Activated naive CD4-positive, alpha-beta T cell treated with anti-CD3 and anti-CD28 coated beads, Interleukin-2, amount 50 U/mL, for 16 hours (primary cell): ENCODE measurements at places on chromosomes 1 and 21.
A peak's percentile ranks its signal among the peaks of the same experiment; 100 is the strongest.

- DNase-seq = no peak
Measured at GRCh38 chr1:15550573-15550972, 23.9 kb downstream of the DNAJC16 start.

DNA sequence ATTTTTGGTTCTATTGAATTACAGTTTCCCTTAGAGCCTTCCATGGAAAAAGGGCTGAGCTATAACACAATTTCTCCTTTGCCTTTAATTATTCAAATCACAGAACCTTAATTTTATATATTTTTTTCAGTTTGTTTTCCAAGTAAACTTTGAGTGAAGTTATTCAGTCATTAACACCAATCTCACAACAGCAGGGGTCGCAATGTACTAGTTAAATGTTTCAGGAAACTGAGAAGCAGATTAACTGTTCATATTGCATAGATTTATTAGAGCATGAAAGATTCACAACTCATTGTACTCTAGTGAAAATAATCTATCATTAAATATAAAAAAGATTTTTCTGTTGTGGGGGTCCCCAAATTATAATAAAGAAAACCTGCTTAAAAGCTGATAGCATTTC is 64.1 kb downstream of the KIFAP3 start:
- peak; percentile 10 for DNase-seq

- DNase-seq = no peak
Measured at GRCh38 chr21:38664315-38664714, 141.4 kb upstream of the ETS2 start.

GRCh38 chr1:212433577-212434462 is 1.1 kb downstream of the NENF start:
- DNase-seq = no peak

- no peak for DNase-seq
Measured at GRCh38 chr21:37074197-37074510, 1.1 kb downstream of the TTC3 start.

DNA sequence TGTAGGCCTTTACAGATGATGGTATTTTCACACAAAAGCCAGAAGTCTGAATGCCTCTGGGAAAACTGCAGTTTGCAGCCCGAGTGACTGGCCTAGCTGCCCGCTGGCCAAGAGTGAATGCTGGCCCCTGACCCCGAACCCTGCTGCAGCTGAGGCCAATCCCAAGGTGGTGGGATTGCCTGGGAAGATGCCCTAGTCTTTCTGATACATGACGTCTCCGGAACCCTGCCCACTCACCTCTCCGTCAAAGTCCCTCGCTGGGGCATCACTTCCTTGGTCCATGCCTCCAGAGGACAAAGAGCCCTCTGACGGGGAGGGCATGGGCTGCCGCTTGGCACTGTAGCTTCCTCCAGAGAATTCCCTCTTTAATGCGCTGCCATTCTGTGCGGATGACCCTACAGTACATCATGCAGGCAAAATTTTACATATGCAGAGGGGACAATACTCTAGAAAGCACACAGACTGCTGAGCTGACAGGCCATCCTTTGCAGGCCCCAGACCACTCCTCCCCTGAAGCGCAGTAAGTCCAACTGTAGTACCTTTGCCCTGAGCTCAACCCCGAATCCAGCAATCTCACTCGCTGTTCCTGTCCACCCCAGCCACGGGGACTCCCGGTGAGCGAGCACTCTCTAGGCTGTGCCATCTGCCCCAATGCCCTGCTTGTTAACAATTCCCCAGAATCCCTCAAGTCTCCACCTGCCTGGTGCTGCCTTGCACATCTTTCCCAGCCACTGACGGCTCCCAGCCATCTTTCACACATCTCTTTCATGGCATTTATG is 54.7 kb downstream of the COQ8A start:
- no peak for DNase-seq

- no peak for DNase-seq
Measured at GRCh38 chr1:238450976-238451375, 560.3 kb upstream of the ZP4 start.

- DNase-seq = no peak
Measured at GRCh38 chr1:32115496-32115895, 7.6 kb downstream of the KPNA6 start.

DNA sequence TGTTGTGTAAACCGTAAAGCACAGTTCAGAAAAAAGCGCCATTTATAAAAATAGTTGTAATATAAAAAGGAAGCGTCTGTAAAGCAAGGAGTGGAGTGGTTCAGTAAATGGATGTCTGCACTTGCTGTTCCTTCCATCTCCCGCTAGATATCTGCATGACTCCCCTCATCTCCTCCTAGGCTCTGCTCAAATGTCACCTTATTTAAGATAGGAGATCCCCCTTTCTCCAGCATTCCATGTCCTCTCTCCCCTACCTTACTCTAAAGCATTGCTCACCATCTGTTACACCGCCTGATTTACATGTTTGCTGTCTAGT is 745 bp downstream of the MUL1 start:
- no peak for DNase-seq

DNA sequence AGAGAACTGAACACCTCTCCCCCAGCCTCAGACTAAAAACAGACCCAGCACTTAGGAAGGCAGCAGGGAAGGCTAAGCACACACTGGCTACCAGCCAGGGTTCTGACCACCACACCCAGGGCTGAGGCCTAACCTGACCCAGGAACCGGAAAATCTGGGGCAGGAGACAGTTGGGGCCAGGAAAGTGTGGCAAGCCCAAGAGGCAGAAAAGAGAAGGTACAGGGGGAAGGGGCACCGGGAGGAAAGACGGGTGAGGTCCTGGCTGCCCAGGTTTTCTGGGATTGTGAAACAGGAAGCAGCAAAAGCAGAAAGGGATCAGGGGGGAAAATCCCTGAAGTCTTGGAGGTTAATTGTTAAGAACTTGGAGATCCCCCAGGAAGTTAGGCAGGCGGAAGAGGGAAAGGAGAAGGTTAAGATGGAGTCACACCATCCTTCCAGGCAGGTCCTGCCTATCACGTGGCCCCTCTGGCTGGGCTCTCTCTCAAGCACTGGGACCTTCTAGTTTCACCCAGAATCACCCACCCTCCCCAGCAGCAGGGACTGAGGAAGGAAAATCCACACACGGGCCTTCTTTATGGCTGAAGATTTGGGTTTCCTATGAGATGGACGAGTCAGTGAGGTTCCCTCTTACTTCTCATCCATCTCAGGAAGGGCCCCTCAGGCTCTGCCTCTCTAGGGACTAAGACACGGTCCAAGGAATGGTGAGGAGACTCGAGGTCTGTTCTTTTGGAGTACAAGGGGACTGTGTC is 2.6 kb downstream of the HDGF start:
- DNase-seq = no peak

GRCh38 chr1:218164930-218165700 is 120.0 kb upstream of the RRP15 start:
- peak; percentile 26 for DNase-seq

GRCh38 chr1:220222939-220223338 is 49.3 kb downstream of the RAB3GAP2 start:
- DNase-seq = no peak

DNA sequence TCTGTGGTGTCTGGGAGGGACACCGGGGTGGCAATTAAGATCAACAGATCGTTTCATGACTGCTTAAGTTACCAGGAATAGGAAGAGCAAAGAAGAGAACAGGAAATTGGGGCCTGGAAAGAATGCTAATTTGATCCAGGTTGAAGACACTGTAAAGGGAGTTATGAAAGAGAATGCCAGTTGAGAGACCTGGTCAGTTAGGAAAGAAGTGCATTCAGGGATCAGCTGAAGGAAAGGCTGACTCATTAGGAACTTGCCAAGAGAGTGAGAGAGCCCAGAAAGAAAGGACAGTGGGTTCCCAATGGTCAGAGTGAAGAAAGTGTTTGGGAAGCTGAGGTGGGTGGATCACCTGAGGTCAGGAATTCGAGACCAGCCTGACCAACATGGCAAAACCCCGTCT is 119.6 kb downstream of the UBE2U start:
- DNase-seq = no peak

DNA sequence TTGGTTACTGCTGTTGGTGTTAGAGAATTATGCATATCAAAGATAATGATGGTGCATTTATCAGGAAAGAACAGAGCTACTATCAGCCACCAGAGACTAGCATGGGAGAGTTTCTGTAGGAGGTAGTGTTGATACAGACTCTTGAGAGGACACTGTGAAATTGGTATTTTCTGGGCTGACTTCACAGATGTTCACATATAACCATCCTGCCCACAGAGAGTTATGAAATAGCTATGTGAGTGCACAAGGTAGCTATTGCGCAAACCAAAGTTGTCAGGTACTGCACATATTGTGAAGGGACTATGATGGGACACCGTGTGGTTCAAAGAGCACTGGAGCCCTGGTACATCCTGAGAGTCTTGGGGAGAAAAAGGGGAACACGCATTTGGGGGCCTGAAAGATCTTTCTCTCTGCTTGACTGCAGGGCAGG is 1.4 kb upstream of the TLCD4 start:
- no peak for DNase-seq

DNA sequence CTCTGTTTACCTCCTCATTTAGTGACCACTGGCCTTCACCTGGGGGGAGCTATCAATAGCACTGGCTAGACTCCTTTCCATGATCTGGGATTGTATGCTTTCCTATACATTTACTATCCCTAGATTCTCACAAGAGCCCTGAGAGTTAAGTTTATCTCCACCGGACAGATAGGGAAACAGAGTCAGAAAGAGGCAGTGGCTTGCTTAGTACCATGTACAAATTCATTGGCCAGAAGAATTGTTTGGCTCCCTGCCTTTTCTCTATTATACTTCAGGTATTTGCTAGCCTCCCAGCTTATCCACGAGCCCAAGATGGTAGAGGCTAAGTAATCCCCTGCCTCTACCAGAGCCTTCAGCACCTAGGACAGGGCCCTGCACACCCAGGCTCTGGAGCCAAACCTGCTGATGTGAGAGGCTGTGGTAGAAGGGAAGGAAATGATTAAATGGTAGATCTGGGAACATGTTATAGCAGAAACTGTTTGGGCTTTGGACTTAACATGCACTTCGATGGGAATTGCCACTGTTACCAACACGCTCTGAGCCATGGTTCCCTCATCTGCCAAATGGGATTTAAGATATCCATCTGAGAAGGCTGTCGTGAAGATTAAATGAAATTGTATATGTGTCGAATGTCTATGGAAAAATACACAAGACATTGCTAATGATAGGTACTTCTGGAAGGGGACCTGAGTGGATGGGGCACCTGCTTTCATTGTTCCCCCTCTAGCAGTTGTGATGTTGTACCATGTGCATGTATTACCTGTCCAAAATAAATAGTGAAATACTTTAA is 3.1 kb upstream of the BLACAT1 start:
- peak; percentile 35 for DNase-seq
